ENCODE measurements at places on chromosomes 5 and 9.
A peak's percentile ranks its signal among the peaks of the same experiment; 100 is the strongest.

GRCh38 chr5:168464641-168465040, 21.6 kb upstream of the RARS1 start:
- no peak for DNase-seq

- no peak for DNase-seq
Observed at GRCh38 chr9:88721025-88721424, 186.0 kb downstream of the NXNL2 start.

DNA sequence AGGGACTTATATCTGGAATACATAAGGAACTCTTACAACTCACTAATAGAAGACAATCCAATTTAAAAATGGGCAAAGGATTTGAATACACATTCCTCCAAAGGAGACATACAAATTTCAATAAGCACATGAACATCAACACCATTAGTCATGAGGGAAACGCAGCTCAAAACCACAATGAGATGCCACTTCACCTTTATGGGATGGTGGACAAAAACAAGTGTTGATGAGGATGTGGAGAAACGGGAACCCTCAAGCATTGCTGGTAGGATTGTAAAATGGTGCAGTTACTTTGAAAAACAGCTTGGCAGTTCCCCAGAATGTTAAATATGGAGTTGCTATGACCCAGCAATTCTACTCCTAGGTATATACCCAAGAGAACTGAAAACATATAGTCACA, 72.7 kb upstream of the IER5L start:
- DNase-seq, result no peak

DNA sequence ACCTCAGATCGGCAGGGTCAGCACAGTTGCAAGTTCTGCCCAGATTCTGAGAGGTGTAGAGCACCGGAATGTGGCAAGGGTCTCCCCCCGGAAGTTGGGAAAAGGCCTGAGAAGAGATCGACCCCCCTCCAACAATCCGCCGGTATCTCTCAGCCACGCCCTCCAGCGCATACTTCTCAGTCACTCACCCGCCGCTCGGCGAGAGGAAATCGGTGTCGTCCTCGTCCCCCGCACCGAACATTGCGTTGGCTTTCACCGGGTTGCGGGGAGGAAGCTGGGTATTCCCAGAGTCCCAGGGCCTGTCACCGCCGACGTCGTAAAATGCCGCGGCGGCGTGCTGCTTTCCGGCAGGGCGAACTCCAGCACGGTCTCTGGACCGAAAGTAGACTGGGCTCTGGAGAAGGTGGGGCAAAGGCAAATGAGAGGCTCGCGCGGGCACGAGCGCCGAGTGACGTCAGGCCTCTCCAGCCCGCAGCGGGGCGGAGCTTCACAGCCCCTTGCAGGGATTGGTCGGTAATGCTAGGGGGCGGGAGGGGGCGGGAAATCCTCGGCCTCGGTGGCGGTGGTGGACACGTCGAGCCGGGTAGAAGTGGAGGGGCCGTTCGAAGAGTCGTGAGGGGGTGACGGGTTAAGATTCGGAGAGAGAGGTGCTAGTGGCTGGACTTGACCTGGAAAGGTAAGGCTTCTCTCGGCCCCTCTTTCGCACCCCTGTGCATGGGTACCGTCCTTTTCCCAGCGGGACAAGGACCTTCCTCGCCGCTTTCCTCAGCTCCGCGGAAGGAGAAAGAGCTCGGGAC, at the start of the genes FKBP15 and SLC31A1:
Gene FKBP15, minus strand, starts transcription at position 275 of the 797 bp plus-strand sequence. Its CDS starts 34 bp downstream, at position 241.
Gene SLC31A1, plus strand, starts transcription at position 542 of the 797 bp plus-strand sequence. CDS start 34,605 bp downstream, outside the sequence.
- peak; percentile 97 for DNase-seq

GRCh38 chr9:126916909-126917308, 2.3 kb downstream of the RALGPS1 start:
- DNase-seq, result peak; percentile 16

- no peak for DNase-seq
Observed at GRCh38 chr5:81513982-81514381, 120.0 kb upstream of the ACOT12 start.

DNA sequence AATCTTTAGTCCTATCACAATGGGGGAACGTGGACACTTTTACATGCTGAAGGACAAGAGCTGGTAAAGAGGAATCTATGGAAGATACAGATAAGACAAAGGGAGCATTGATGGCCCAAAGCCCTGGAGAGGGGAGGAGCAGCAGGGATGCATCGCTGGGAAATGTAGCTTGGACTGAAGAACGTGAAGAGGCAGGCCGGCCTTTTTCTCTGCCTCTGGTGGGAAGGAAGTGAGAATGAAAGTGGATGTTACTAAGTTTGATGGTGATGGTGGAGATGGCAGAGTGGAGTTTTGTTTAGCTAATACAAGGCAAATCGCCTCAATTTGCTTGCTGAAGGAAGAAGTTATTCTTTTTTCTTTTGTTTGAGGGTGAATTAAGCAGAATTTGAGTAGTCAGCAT, 124.6 kb upstream of the TAF11L2 start:
- no peak for DNase-seq

GRCh38 chr5:173542159-173542558, 74.3 kb downstream of the BOD1 start:
- DNase-seq, result no peak

DNA sequence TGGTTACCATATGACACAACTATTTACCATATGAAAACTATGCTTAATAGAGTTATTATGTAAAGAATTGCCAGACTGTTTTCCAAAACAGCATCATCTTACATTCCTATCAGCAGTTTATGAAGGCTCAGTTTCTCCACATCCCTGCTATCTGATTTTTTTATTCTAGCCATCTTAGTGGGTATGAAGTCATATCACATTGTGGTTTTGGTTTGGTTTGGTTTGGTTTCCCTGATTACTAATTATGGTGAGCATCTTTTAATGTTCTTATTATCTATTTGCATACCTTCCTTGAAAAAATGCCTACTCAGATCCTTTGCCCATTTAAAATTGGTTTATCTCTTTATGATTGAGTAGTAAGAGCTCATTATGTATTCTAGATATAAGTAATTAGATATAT, 199.4 kb upstream of the NFIL3 start:
- DNase-seq, result no peak

DNA sequence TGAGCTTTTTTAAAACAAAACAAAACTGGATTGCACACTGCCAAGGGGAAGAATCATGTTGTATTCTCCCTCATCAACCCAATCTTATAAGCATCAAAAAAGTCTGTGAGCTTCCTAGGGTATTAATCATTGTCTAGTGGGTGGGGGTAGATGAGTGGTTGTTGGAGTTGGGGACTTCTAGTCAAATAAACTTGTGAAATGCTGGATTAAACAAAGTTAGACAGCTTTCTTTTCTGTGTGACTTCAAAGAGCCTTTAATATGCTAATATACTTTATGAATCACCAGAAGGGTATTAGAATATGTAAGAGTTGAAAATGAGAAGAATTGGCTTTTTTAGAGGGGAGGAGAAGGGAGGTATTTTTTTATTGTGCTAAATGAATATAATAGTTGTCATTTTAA, 87.7 kb downstream of the GALNT10 start:
- DNase-seq, result no peak

DNA sequence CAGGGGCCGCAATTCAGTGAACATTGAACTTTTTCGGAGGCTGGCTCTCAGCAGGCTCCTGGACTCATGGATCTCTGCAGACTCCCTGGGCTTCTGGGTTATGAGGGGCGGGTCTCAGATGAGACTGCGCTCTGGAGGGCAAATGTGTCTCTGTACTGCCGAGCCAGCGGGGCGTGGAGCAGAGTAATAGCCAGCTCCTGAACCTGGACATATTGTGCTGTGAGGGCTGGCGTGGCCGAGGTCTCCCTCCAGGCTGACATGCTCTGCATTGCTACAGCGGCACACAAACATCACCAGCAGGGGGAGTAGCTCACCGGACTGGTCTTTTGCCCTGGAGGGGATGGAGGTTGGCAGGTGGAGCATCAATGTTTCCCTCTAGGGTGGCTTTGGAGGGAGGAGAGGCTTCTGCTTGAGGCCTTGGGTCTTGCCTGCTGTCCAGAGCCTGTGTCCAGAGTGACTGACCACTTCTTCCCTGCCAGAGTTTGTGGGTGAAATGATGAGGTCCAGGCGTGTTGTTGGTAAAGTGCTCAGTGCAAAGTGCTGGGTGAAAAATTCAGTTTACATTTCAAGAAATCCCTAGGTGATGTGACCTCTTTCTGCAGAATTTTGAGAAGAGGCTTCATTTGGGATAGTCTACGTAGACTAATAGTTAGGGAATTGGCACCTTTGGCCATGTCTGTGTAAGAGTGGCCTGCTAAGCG, 10.9 kb upstream of the GADD45G start:
- no peak for DNase-seq

DNA sequence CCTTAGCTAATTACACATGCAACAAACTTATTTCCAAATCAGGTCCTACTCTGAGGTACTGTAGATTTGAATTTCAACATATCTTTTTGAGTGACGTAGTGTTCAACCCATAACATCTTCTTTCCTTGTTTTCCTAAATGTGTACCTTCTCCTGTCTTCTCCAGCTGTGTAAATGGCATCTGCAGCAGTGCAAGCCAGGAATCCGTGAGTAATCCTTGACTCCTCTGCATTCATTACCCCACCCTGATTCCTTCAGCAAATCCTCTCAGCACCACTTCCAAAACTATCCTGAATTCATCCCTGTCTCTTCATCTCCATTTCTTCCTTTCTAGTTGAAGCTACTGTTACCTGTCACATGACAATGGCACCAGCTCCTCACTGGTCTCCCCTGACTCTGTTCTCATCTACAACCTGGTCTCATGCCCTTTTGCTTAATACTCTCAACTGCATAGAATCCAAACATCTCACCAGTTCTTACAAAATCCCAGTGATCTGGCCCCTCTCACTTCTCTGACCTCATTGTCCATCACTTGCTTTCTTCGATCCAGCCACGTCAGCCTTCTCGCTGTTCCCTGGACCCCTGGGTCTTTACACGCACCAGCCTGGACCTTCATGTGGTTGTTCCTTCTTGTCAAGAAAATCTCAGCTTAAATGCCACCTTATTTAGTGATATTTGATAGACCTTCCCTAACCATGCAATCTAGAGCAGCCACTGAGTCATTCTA, 14.6 kb upstream of the TRAF1 start:
- no peak for DNase-seq

- DNase-seq, result no peak
Observed at GRCh38 chr9:132087438-132088030, 7.9 kb upstream of the MED27 start.

DNA sequence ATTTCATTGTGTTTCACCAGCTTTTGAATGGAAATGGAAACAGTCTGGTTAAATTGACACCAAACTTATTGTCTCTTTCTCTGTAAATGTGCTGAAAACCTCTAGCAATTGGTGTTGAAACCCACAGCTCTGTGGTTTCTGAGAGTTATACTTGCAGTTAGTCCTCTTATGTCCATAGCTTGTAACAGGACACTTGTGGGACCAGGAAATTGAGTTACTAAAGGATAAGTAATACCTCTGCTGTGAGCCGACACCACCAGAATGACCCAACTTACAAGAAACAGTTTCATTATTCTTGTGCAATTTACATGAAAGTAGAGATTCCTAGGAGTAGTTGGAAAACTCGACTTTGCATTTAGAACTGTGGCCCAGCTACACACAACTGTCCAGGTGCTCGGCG, 191.5 kb downstream of the CFAP90 start:
- DNase-seq, result no peak

GRCh38 chr5:4359847-4360246, 764.2 kb downstream of the IRX1 start:
- DNase-seq, result no peak

DNA sequence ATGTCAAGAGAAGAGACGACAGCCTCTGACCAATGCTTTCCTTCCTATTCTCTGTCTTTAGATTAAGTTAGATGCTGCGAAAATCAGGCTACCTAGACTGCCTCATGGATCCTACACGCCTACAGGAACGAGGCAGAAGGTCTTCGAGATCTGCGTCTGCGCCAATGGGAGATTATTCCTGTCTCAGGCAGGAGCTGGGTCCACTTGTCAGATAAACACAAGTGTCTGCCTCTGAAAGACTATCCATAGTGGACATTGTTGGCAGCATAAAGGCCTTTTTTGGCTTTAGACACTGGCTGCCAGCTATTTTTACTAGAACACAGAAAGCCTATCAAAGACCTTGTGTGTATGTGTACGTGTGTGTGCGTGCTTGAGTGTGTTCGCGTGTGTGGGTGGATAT, 90.9 kb upstream of the PPP1R2B start:
- no peak for DNase-seq

GRCh38 chr9:100309992-100310391, 42.8 kb downstream of the TEX10 start:
- DNase-seq, result no peak

- no peak for DNase-seq
Observed at GRCh38 chr5:1831257-1831656, 30.1 kb downstream of the NDUFS6 start.

- DNase-seq, result no peak
Observed at GRCh38 chr5:173704615-173705511, 88.4 kb upstream of the BOD1 start.

DNA sequence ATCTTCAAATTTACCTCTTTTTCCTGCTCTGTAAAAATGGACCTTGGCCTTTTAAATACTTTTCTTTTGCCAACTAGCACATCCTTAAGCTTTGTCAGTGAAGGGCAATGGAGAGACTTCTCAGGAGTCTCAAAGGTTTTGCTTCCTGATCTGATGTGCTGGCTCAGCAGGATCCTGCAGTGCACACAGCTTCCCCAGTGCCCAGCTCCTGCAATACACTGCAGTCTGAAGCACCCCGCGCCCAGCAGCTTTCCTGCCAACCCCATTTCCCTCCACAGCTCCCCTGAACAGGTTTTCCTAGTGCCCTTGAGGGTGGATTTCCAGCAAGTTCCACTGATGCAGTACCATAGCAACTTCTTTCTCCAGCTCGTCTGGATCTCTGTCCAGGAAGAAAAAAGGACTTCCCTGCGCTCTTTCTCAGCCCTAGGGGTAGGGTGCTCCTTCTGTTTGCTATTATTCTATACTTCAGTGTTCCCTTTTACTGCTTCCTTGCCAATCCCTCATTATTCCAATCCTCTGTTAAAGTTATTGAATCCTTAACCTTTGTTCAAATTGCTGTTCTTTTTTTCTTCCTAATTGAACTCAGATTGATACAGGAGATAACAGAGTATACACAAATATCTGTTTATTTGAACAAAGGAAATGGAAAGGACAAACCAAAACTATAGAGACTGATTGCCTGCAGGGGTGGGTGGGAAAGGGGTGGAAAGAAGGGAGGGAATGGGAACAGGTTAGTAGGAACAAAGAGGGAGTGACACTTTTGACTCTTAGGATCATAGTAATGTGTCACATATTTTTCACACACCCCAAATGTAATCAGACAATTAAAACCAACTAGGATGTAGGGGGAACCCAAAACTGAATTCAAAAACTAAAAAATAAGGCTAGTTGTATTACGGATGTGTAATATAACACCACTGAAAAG, 8.5 kb downstream of the SNAPC3 start:
- no peak for DNase-seq

GRCh38 chr9:9521033-9521779, 1091.6 kb downstream of the PTPRD start:
- no peak for DNase-seq

DNA sequence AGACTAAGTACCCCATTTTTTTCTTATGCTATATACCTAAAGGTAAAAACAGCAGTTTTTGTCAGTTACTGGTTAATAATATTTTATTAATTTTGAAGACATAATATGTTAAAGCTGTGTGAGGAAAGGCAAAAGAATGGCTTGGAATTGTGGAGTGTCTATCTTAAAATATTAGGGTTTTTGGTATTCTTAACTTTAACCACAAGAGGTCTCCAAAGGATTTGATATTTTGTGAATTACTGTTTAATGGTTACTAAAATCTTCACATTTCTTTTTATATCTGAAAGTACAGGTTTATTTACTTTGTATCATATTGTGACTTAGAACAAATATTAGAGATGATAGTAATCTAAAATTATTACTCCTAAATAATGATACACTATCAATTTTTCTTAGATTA, 32.0 kb upstream of the DHFR start:
- DNase-seq, result peak; percentile 2

GRCh38 chr5:31581498-31582099, 49.5 kb downstream of the C5orf22 start:
- peak; percentile 22 for DNase-seq
